Neuronal stem cell (in vitro differentiated cells): ENCODE measurements at places on chromosomes 6 and 20.

DNA sequence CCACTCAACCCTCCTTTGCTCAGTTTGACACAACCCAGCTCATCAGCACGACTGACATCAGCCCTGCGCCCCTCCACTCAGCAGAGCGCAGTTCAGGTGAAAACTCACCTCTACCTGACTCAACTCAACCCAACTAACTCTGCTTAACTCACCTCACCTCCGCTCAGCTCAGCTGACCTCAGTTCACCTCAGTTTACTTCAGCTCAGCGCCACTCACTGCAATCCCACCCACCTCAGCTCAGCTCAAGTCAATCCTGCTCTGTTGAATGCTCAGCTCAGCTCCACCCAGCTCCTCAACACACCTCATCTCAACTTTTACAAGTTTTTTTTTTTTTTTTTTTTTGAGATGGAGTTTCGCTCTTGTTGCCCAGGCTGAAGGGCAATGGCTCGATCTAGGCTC is 39.6 kb downstream of the CEBPB start:
- no peak for DNase-seq

DNA sequence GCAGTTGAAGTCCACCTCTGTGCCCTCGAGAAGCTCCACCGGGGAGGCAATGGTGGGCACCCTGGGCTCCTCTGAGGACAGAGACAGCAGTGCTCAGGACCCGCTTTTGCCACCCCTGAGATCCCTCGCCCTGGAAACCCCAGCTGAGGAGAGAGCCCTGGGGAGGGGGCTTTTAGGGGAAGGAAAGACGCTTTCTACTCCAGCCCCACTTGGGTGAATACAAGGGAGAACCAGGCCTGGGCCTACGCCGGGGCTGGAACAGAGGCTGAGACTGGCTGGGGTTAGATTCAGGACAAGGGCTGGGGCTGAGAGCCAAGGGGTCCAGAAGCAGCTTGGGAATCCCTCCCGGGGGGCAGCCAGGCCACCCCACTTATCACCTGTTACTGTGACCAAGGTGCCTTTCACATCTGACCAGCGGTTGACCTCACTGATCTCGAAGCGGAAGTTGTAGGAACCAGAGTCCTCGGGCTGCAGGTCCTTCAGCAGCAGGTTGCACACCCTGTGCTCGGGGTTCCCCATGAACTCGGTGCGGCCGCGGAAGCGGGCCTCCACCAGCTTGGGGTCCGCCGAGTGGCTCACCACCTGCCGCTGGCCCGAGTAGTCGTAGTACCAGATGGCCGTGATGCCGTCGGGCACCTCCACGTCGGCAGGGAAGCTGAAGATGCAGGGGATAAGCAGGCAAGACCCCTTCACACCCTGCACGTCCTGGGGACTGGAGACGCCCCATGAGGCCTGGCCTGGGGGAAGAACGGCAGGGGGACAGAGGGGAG is 6.2 kb downstream of the SIGLEC1 start:
- no peak for DNase-seq

GRCh38 chr6:95318137-95318536 is 259.2 kb upstream of the MANEA start:
- no peak for DNase-seq

DNA sequence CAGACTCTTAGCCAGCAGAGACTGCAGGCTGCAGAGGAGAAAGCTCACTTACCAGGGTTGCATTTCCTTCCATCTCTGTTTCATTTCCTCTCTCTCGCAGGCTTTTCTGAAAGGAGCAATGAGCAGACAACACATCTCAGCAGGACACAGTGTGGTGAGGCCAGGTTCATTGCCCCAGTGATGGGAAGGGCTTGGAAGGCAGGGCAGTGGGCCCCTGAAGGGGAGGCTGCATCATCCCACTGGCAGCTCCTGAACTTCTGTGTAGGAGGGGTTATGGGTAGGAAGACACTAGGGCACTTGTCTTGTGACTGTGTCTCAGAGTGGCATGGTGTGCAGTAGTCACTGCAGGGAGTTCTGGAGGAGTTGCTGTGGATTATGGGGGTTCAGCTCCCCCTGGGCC is 246.8 kb downstream of the QKI start:
- DNase-seq = no peak

- no peak for DNase-seq
Measured at GRCh38 chr6:16623731-16624130, 137.5 kb downstream of the ATXN1 start.

DNA sequence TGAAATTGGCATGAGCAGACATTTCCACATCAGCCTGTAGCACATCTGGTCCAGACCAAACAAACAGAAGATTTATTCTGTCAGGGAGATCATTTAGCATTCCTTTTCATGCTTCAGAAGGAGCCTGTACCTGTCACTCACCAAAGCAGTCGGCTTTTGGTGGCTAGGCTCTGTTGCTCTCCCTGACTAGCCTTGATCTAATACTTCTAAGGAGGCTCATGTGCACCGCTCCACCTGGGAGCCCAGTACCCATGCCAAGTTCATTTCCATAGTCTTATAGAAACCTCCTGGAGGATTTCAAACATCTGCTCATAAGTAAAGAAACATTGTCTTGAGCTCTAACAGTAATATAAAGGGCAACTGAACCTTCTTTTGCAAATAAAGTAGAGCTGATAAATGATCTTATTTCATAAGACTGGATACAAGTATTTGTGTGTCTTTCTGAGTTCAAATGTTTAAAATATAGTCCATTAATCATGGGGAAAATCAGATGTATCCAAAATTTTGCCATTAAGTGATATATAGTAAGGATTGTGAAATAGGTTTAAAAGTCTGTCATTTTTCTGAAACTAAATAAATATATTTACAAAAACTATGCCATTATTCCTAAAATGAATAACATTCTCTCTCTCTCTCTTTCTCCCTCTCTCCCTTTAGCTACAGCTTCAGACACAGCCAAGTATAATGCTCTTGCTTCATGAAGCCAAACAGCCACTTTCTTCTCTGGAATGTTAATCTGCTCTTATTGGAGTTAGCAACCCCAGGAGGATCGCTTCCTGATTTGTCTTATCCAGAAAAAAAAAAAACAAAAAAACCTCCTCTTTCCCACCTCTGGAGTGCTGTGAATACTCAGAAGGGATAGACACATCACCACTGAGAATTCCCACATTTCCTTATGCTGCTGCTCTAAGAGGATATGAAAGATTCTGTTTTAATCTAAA is 192.7 kb upstream of the TFAP2D start:
- DNase-seq = peak; percentile 37

DNA sequence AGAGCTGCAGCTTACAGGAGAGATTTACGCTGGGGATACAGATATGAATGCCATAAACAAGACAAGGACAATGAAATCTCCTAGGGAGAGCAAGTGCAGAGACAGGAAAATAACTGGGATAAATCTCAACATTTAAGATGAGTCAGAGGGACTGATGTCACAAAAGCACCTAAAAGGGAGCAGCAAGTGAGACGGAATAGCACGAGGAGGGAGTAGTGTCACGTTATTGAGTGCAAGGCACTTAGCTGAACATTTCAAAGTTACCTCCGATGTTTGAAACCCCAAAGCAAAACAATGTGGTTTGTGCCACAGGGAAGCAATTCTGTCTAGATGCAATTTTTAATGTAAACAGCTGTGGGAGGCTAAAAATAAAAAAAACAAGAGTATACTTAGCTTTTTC is 1131.7 kb upstream of the EYS start:
- no peak for DNase-seq

GRCh38 chr20:44861531-44862006 is 23.9 kb upstream of the YWHAB start:
- no peak for DNase-seq

DNA sequence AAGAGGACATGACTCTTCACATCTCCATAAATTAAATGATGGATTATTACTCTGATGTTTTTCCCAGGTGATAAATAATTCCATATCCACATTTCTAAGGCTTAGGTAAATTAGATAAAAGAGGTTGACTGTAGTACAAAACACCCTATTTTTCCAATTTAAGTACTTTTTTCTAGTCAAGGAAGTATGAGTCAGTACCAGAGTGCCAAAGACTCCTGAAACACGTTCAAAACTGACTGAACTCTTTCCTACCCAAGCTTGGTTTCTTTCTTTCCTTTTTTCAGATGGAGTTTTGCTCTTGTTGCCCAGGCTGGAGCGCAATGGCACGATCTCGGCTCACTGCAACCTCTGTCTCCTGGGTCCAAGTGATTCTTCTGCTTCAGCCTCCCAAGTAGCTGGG is 85.0 kb downstream of the DOK5 start:
- no peak for DNase-seq

GRCh38 chr20:20734475-20734948 is 22.1 kb upstream of the RALGAPA2 start:
- no peak for DNase-seq

DNA sequence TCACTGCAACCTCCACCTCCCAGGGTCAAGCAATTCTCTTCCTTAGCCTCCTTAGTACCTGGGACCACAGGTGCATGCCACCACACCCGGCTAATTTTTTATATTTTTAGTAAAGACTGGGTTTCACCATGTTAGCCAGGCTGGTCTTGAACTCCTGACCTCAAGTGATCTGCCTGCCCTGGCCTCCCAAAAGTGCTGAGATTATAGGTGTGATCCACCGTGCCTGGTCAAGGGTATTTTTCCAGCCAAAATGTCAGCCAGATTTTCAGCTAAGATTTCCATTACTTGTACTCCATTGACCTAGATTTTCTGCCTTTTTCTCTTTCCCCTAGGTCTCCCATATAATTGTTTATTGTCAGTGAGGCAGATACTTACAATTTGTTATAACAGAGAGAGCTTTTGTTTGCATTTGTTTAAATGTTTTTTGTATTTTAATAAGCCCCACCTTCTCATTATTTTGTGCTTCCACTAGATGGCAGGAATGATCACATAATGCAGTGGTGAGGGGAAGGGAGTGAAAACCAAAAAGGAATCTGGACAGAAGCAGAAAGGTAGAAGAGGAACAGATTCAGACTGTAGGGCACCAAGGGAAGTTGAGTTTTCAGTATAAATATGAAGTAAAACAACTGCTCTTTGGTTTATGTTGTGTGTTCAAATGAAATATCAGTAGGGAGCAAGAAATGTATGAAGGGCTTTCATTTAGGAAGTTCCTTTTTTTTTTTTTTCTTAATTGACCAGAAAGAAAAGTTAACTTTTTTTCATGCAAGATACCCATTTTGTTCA is 29.7 kb downstream of the RPF2 start:
- DNase-seq = peak; percentile 35

- DNase-seq = no peak
Measured at GRCh38 chr20:10970109-10970508, 296.3 kb upstream of the JAG1 start.

- DNase-seq = no peak
Measured at GRCh38 chr6:77987035-77987384, 334.2 kb downstream of the MEI4 start.

GRCh38 chr20:17345321-17345720 is 118.5 kb downstream of the PCSK2 start:
- no peak for DNase-seq

GRCh38 chr6:34951731-34952130 is 62.7 kb downstream of the ANKS1A start:
- DNase-seq = no peak

GRCh38 chr6:23783901-23784300 is 342.1 kb upstream of the NRSN1 start:
- no peak for DNase-seq

- DNase-seq = no peak
Measured at GRCh38 chr6:22943327-22943726, 374.0 kb downstream of the HDGFL1 start.

DNA sequence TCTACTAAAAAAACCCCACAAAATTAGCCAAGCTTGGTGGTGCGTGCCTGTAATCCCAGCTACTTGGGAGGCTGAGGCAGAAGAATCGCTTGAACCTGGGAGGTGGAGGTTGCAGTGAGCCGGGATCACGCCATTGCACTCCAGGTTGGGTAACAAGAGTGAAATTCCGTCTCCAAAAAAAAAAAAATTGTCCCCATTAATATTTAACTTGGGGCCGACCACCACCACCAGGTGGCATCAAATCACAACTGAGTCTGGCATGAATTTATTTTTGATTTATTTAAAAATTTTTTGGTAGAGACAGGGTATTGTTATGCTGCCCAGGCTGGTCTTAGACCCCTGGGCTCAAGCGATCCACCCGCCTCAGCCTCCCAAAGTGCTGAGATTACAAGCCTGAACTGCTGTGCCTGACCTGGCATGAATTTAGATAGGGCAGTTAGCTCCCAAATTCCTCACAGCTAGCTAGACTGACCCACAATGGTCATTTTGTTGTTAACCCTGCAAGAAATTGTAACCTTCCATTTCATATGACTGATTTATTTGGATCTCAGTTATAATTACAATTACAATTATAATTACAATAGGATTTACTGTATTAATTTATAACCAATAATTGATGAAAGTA is 17.1 kb upstream of the BEND3 start:
- no peak for DNase-seq

GRCh38 chr20:45032781-45033180 is 66.5 kb downstream of the STK4 start:
- no peak for DNase-seq
